Skin of body (tissue), 3 donors: ENCODE measurements at places on chromosomes 3 and 15.
A peak's percentile ranks its signal among the peaks of the same experiment; 100 is the strongest.

DNA sequence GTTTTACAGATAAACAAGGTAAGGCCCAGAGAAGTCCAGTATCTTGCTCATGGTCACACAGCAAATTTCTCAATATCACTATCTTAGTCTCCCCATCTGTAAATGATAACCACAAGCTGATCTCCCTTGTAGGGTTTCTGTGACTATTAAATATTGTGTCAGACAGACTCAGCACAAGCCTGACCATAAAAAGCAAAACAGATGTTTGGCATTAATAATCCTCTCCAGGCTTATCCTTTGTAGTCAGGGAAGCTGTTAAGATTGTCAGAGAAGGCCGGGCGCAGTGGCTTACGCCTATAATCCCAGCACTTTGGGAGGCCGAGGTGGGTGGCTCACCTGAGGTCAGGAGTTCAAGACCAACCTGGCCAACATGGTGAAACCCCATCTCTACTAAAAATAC lies 173.2 kb upstream of the PRICKLE2 start:
- peak; percentile 87 for DNase-seq

DNA sequence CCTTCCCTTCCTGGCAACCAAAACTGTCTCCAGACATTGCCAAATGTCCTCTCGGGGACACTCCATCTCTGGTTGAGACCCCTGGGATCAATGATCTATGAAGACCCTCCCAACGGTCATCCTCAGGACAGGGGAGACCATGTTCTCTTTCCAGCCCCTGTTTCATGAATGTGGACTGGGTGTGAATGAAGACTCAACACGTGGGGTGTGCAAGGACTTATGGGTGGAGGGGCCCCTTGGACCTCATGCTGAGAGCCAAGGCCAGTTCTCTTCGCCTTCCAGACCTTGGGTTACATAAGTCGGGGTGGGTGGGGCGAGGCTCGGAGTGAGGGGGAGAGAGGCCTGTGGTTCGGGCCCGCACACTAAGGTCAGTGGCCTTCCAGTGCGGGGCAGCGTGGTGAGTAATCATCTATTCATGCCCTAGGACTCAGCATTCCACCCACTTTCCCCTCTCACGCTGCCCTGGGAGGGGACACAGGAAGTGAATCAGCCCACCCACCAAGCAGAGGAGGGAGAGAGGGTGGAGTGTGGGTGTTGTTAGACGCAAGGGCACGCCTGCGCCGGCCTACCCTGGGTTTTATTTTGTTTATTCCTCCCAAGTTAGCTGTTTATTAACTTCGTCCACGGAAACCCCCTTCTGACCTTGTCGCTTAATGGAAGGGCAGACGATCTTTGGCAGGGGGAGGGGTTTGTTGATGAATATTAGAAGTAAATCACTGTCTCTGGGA lies 6.7 kb downstream of the PAQR5 start:
- DNase-seq = no peak

DNA sequence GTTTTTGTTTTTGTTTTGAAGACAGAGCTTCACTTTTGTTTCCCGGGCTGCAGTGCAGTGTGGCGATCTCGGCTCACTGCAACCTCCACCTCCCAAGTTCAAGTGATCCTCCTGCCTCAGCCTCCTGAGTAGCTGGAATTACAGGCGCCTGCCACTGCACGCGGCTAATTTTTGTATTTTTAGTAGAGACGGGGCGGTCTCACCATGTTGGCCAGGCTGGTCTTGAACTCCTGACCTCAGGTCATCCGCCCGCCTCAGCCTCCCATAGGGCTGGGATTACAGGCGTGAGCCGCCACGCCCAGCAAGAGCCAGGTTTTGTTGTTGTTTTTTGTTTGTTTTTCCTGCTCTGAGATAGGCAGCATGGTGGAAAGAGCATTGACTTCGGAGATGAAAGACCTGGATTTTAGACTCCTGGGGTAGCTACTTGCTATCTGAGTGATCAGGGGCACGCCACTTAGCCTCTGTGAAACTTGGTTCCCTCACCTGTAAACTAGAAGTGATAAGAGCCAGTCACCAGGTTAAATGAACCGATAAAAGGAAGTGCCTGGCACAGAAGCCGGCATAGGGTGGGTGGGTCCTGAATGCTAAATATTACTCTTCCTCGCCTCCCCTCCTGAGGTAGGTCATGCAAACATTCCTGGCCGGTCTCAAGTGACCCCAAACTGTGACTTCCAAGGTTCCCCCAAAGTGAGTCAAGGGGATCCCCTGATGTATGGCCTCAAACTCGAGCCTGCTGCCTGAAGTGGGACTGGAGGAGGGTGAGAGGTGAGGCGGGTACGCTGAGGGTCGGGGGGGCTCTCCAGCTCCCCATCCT lies 62.9 kb upstream of the MCF2L2 start:
- DNase-seq = no peak

DNA sequence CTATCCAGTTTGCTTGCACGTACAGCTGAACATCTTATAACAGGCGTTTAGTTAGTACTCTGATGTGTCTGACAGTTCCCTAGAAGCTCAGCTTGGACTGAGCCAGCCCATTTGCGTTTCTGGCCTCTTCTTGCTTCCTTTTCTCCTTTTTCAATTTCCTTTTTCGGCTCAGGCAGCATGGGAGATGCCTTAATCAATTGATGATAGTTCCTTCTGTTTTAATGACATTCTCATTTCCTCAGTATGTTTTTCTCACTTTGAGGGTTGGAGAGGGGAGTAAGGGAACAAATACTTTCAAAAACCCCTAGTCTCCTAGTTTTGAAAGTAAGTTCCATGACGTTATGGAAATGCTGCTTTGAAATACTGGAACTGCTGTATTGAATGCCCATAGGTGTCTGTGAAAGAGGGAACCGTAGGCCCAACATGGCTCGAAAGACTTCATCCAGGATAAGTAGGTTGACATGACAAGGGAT lies 18.9 kb downstream of the IL1RAP start:
- no peak for DNase-seq

GRCh38 chr3:143084856-143085731 lies 34.5 kb upstream of the CHST2 start:
- DNase-seq = no peak

DNA sequence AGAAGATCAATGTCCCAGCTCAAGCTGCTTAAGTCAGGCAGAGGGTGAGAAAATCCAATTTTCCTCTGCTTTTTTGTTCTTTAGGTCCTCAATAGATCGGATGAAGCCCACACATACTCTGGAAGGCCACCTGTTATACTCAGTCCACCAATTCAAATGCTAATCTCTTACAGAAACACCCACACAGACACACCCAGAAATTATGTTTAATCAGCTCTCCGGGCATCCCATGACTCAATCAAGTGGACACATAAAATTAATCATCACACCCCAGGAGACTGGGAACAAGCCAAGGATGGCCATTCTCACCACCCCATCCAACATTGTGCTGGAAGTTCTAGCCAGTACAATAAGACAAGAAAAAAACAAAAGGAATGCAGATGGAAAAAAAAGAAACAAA lies 67.8 kb upstream of the SLC24A5 start:
- no peak for DNase-seq

DNA sequence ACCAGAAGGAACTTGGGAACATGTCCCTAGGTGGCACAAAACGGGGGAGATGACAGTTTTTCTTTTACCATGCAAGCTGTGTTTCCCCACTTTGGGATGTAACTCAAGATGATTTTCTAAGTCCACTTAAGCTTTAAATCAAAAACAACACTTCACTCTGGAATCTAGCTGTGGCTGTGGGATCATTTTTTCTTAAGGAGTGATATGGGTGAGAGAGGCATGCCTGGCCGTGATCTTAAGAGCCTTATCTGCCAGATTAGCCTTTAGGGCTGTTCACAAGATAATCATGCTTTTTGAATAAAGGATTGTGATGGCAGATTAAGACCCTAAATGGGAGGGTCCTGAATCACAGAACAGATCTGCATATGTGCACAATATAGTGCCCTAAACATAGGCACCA lies 384.8 kb upstream of the SEMA6D start:
- DNase-seq = no peak

DNA sequence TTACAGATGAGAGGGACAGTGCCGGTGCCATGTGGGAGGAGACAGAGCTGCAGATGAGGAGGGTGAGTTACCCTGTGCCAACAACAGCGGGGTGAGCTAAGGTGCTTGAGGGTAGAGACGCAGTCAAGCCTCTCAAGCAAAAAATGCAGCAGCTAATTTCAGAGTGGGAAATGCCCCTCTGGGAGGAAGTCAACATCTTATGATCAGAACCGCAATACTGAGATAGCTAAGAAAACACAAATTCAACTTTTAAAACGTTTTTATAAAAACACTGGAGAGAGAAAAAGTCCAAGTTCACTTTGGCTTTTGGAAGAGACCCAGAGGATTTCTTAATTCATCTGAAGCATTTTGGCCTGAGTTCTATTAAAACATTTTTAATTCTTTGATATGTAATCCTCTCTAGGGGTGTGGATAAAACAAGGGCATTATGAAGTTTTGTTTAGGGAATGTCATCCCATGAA lies 319.2 kb downstream of the SLC9A9 start:
- no peak for DNase-seq

DNA sequence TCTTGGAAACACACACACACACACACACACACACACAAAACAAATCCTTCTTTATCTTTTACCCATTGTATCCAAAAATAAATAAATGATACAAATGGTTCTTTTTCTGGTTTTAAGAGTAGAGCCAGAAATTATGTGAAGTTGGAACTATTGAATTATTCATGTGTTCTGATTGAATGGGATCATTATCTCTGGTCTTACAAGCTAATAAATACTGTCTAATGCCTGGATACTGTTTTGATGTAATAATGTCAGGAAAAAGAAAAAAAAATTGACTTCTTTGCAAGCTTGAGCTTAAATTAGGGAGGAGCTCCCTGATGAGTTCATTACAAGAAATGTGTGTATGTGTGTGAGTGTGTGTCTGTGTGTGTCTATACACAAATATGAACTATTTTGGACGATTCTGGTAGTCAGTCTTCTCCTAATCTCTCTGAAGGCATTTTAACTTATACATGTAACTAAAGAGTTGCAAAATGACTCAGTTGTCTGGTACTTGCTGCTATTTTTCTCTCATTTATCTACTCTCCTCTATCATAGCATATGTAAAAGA lies 507.2 kb upstream of the AGTR1 start:
- no peak for DNase-seq

DNA sequence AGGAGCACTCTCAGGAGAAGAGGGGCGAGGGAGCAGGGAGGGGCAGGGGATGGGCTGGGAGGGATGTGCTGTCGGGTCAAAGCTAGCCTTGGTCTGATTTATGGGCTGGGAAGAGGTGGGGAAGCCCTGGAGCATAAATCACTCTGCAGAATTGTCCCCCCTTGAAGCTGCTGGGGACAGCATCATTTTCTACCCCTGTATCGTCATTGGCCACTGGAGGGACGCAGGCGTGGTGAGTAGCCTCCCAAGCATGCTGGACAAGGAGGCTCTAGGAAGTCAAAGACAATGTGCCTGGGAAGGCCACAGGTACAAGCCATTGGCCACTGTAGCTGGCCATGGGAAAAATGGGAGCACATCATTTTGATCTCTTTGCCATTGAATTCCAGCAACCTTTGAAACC lies 175.5 kb upstream of the CTDSPL start:
- no peak for DNase-seq

GRCh38 chr3:130894986-130895280 lies 1.0 kb downstream of the ATP2C1 start:
- DNase-seq = peak; percentile 13

DNA sequence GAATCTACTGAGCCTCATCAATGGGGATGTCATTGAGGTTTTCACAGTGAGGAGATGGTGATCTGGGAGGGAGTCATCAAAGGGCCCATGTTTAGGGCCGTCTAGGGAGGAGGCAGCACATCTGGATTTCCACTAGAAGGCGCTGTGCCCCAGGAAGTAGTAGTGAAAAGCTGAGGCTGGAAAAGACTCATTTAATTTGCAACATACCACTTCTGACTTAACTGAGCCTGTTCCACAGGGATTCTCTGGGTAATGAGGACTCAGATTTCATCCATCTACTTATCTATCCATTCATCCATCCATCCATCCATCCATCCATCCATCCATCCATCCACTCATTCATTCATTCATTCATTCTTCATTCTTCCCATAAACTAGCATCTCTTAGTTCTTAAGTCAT lies 17.4 kb upstream of the SHF start:
- DNase-seq = no peak

DNA sequence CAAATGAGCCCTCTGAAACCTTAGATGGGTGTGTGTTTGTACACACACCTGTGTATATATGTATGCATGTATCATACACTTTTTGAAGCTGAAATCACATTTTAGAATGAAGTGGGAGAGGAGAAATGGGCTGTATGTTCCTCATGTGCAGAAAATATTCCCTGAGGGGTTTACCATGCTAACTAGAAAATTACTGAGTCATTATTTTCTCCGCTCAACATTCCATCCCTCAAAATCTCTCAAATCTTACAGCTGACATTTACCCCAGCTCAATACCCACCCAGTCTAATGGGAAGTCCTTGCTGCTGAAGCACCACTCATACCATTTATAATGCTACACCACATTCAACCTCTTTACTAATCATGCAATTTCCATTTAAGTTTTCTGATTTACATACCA lies 138.6 kb downstream of the P2RY1 start:
- no peak for DNase-seq

DNA sequence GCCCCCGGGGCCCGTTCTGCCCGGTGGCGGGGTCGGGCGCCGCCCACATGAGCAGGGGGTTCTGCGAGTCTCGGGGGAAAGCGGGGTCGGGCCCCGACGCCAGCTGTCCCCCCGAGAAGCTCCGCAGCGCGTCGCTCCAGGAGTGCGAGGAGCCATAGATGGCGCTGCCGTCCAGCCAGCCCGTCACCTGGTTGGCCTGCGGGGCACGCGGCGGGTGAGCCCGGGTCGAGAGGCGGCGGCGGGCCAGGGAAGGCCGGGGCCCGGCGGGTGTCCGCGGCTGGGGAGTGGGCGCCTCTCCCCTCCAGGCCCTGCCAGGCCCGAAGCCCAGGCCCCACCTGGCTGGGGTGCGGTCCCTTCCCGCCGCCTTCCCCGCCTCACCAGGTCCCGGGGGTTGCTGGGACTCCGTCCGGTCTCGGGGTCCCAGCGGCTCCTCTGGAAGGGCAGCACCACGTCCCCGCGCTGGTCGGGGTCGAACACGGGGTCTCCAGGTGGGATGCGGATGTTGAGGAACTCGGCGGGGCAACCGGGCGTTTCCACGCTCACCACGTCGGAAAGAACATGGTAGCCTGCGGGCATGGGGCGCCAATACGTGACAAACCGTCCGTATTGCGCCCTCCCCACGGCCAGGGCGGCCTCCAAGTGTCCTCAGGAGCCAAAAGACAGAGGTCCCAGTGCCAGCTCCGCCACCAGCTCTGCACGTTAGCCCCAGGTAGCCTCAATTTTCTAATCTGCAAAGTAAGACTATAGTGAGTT lies 2.4 kb downstream of the DUOX2 start:
- DNase-seq = no peak

GRCh38 chr3:3027976-3028567 lies 82.1 kb downstream of the IL5RA start:
- no peak for DNase-seq

DNA sequence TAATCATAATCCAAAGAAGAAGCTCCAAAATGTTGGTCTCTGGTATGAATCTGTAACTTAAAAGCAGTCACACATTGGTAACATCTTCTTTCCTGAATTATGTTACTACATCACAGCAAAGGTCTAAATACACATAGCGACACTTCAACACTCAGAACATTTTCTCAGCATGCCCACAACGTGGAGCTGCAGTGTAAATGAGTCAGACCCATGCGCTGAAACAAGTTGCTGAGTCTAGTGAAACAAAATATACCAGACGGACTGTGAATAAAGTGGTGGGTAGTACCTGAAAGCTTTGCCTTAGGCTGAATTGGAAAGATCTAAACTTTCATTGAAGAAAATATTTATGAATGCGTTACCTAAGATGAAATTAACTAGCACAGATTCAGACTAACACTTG lies 33.2 kb upstream of the GOLGA8B start:
- no peak for DNase-seq
